ENCODE measurements at places on chromosomes 6 and 20. TPM values are rescaled to one million over a fixed set of nuclear protein-coding genes. Genes with fewer than 3 reads are reported as not detected.

CRNKL1 gene
- 9.4 TPM for total RNA-seq

CRISP3 gene
- total RNA-seq: 10.2 TPM

LIME1 gene
- total RNA-seq: 6.0 TPM

NHSL1 gene
- 14.0 TPM for total RNA-seq

OLIG3 gene
- not detected for total RNA-seq

FAM110A gene
- total RNA-seq: 8.4 TPM

OVOL2 gene
- 4.9 TPM for total RNA-seq

LRRC73 gene
- 0.87 TPM for total RNA-seq

CPXM1 gene
- 3.8 TPM for total RNA-seq

HDGFL1 gene
- total RNA-seq: not detected

DDX43 gene
- total RNA-seq: 0.51 TPM

AFG1L gene
- 3.9 TPM for total RNA-seq

OGFRL1 gene
- total RNA-seq: 9.2 TPM

PHACTR1 gene
- 6.5 TPM for total RNA-seq

C6orf15 gene
- total RNA-seq: not detected

GPX5 gene
- total RNA-seq: not detected

MYLIP gene
- 11.8 TPM for total RNA-seq

TULP1 gene
- total RNA-seq: not detected

COL21A1 gene
- total RNA-seq: 0.32 TPM

RFX6 gene
- total RNA-seq: 4.1 TPM

CGAS gene
- 1.2 TPM for total RNA-seq

ABT1 gene
- total RNA-seq: 3.5 TPM

SLC44A4 gene
- total RNA-seq: 14.4 TPM

KIZ gene
- total RNA-seq: 8.5 TPM

PXDC1 gene
- 11.4 TPM for total RNA-seq

RBM38 gene
- total RNA-seq: 3.9 TPM

DEFB119 gene
- total RNA-seq: not detected

RSPO4 gene
- total RNA-seq: not detected

SLC17A1 gene
- total RNA-seq: not detected

KCNG1 gene
- total RNA-seq: 2.1 TPM
